ENCODE measurements at places on chromosomes 1 and 21.

GRCh38 chr1:157562515-157562914 lies 10.2 kb upstream of the FCRL5 start:
- no peak for DNase-seq

GRCh38 chr1:169305356-169305755 lies 62.2 kb downstream of the NME7 start:
- no peak for DNase-seq

DNA sequence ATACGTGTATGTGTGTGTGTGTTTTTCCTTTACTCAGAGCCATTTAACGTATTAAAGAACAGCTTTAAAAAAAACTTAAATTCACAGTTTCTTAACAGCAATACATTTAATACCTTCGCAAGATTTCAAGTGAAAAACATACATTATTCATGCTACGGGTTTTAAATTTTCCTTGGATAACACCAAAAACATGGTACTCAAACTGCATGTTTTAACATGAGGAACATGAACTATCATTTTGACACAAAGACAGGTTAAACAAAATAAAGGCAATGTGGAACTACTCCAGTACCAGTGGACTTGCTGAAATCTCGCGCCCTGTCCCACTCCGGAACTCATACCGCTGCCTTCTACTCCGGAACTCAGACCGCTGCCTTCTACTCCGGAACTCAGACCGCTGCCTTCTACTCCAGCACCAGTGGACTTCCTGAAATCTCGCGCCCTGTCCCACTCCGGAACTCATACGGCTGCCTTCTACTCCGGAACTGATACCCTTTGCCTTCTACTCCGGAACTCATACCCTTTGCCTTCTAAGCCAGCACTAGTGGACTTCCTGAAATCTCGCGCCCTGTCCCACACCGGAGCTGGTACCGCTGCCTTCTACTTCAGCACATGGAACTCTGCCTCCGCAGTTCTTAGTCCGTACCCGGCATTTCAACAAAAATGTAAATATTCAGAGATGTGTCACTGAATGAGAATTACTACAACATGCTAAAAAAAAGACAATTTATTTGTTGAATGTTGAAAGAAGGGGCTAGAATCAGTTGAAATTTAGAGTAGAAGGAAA lies 148.6 kb downstream of the NCAM2 start:
- no peak for DNase-seq

- peak; percentile 41 for DNase-seq
Observed at GRCh38 chr1:212700223-212700891, 717 bp upstream of the BATF3 start.

- DNase-seq: no peak
Observed at GRCh38 chr1:2566101-2567045, 10.2 kb downstream of the TNFRSF14 start.

DNA sequence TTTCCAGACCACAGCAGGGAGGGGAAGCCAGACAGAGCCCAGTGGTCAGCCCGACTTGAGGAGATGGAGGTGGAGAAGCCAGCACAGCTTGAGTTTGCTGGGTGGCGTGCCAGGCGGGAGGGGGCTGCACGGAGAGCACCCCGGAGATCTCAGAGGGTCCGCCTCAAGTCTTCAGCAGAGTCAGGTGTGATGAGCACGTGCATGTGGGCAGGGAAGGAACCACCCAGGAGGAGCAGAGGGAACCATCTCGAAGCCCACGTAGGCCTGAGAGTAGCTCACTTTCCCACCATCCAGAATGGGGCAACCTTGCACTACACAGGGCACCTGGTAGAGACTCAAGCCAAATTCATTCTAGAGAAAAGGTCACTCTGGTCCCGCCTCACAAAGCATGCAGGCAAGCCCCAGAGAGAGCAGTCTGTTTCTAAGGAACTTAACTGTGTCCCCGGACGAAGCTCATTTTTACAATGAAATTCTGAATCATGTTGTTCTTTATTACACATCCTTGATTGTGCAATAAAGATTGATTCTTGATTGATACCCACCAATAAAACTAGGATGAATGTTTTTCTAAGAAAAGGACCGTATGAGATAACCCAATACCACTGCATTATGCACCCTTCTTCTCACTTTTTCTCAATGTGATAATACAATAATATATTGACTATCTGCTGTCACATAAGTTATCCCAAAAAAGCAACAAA lies 64.2 kb downstream of the FHAD1 start:
- no peak for DNase-seq

DNA sequence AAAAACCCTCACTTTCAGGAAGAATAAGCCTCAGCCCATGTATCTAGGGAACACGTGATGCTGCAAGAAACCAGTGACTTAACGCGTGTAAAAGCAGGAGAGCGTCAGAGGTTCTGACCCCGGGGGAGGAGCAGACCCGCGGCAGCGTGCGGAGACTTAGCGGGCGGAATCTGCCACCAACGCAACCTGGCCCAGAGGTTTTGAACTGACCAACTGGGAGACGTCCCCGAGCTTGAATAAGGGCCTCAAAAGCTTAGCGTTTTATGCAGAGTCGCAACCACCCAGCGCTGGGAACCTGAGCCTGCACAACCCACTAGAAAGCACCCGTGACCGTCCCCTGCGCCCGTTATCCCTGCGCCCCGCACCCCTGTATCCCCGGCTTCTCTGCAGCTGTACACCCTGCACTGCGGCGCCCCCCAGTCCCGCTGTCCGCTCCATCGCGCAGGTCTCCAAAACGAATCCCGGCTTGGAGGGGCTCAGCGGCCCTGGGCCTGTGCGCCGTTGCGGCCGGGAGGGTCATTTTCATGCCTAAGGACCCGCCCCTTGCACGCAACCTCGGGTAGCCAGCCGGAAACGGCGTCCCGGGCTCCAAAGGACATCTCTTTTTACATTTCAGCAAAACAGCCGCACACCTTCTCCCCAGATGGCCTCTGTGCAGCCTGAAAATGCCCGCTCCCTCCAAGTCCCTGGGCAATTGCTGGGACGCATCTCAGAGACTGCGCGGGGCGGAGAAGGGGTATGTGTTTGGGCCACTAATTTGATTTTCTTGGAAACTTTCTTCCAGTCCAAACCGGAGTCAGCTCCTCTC lies 29.4 kb upstream of the TRIM17 start:
- DNase-seq: peak; percentile 12

- DNase-seq: no peak
Observed at GRCh38 chr1:35708441-35708921, 10.2 kb downstream of the C1orf216 start.

GRCh38 chr1:43552813-43553212 lies 22.1 kb downstream of the PTPRF start:
- no peak for DNase-seq

- DNase-seq: no peak
Observed at GRCh38 chr1:92515796-92516201, 29.1 kb upstream of the GFI1 start.

- no peak for DNase-seq
Observed at GRCh38 chr21:32192291-32193097, 86.4 kb downstream of the MIS18A start.

DNA sequence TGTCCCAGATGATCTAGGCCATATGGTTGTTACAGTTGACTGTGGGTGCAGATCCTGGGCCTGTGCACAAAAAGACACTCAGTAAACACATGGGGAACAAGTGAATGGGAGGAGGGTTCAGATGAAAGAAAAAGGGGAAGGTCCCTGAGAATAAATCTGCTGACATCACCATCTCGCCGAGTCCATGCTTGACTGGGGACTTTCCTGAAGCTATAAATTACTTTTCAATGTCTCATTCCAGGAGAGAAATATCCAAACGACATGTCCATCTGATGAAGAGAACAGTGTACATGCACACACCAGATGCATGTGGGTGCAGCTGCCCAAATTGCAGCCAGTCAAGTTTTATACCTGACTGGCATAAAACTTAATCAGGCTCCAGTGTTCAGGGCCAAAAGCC lies 109.0 kb downstream of the HIVEP3 start:
- no peak for DNase-seq

GRCh38 chr1:225777583-225778336 lies at the start of gene SRP9:
SRP9 (plus strand) TSS chr1:225777826; CDS start chr1:225777941, 115 bp downstream.
- peak; percentile 94 for DNase-seq

DNA sequence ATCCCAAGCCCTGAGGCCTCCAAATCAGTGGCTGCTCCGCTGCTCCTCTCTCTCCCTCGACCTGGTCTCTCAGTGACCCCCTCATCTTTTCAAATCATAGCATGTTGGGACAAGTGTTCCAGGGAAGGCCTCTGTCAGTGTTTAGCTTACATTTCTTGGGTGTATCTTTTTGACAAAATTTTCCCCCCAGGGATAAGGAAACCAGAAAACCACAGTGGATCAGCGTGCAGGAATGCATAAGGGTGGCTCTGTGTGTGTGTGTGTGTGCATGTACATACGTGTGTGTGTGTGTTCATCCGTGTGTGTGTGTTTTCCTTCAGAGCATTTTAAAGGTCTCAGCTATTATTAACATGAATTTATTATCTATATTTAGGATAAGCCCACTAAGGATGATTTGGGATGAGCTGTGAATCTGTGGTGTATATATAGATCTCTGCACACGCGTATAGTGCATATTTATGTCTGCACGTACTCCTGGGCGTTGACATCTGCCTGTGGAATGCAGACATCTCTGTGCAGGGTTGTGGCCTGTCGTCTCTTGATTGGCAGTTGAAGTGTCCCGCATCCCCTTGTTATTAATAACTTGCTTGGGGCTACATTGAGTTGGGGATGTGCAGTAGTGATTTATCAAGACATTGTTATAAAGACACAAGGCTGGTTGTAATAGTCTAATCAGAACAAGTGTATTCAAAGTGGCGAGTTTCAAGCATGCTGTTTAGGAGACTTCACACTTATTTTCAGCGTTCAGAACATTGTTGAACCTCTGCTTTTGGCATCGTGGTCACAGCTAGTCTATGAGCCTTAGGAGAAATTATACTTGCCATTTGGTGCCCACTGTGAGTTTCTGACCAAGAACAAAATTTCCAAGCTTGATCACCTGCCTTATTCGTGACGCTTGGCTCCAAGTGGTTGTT lies 55.6 kb downstream of the GALNT2 start:
- no peak for DNase-seq

DNA sequence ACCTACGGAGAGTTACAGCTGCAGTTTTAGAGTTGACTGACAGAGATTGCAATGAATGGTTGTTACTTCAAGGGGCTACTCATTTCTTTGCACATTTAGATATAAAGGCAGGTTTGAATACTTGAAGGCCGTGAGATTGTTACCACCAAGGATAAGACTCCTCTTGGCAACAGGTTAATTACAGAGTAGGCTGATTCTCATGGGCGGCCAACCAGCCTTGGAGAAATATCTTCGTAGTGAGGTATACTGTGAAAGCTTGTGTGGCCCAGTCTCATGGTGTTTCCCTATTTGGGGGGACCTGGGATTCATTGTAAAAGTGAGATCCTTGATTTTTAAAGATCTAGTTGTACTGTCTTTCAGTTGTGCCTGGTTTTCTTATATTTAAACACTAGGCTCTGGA lies 103.2 kb upstream of the OLFM3 start:
- no peak for DNase-seq

GRCh38 chr21:44929799-44930542 lies 9.3 kb upstream of the ITGB2 start:
- DNase-seq: no peak

DNA sequence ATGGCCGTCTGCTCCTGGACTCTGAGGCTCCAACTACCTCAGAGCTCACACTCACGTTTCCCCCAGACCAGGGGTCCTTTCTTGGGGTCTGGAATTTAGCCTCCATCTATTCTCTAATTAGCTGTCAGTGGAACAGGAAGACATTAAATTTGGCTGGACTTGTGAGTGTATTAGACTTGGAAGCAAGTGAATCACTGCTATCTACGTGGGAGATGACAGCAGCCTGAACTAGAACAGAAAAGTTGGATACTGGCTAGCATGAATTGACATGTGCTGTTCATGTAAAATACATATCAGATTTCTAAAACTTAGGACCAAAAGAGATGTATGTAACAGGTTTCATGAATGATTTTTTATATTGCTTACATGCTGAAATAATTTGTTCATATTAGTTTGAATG lies 28.0 kb downstream of the TAF5L start:
- no peak for DNase-seq

- no peak for DNase-seq
Observed at GRCh38 chr1:118335331-118335732, 150.3 kb upstream of the SPAG17 start.

DNA sequence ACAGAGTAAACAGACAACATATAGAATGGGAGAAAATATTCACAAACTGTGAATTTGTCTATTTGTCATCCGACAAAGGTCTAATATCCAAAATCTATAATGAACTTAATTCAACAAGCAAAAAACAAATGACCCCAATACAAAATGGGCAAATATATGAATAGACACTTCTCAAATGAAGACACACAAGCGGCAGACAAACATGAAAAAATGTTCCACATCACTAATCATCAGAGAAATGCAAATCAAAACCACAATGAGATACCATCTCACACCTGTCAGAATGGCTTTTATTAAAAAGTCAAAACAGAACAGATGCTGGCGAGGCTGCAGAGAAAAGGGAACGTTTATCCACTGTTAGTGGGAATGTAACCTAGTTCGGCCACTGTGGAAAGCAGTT lies 72.7 kb downstream of the SMYD3 start:
- DNase-seq: no peak

DNA sequence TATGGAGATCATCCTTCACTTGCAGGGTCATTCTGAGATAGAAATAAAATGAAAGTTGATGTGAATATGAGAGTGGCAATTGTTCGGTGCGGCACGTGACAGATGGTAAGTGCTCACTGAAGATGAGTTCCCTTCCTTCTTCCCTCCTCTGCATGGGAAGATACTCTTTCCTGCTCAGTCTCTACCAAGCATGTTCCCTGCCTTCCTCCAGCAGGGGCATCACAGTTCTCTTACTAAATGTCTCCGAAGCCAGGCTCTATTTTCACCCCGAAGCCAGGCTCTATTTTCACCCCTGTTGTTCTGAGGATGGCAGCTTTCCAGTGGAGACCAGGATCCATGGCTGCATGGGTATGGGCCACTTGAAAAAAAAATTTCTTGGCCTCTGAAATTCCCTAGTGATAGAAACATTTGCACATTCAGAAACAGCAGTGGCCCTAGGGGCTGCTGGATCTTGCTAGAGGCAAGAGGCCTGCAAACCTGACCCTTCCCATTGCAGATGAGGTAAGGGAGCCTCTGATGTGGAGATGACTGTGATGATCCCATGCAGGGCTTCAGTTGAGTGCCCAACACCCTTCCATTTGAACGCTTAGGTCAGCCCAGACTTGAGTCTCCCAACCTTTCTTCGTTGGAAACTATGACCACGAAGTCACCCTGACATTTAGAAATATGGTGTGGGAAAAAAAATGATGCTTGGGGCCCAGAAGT lies 123.7 kb upstream of the HMGB4 start:
- no peak for DNase-seq

- DNase-seq: no peak
Observed at GRCh38 chr1:164683235-164683634, 124.3 kb downstream of the PBX1 start.

- no peak for DNase-seq
Observed at GRCh38 chr1:79006564-79006963, at the start of gene ADGRL4. ADGRL4 (minus strand) TSS chr1:79006730; CDS start chr1:79006654, 76 bp downstream.

DNA sequence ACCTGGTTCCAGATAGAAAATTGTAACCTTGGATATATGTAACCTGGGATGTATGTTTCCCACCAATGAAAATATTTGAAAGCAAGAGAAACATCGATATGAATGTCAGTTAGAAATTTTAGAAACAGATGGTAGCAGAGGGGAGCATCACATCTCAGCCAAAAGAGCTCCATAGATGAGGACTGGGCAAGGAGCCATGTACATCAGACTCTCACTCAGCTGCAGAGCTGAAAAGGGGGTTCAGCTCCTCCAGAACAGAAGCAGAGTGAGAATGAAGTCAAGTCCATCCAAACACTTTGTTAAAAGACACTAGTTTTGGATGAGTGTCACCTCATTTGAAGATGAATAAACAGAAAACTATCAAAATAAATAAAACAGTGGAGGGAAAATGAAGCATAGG lies 202.4 kb downstream of the HMCN1 start:
- no peak for DNase-seq

- DNase-seq: no peak
Observed at GRCh38 chr1:219991511-219991810, 54.8 kb downstream of the EPRS1 start.

Measured in T-helper 2 cell (primary cell).